ENCODE measurements at places on chromosomes 7 and 10. TPM values are rescaled to one million over a fixed set of nuclear protein-coding genes. Genes with fewer than 3 reads are reported as not detected.

Gene IRF5
- 3.0 TPM for total RNA-seq

Gene SPDYE6
- not detected for total RNA-seq

Gene SGCE
- total RNA-seq: 44.6 TPM

Gene CCL24
- not detected for total RNA-seq

- peak; percentile 74 for DNase-seq
Measured at GRCh38 chr7:155738652-155739537, 73.4 kb downstream of the SHH start.

DNA sequence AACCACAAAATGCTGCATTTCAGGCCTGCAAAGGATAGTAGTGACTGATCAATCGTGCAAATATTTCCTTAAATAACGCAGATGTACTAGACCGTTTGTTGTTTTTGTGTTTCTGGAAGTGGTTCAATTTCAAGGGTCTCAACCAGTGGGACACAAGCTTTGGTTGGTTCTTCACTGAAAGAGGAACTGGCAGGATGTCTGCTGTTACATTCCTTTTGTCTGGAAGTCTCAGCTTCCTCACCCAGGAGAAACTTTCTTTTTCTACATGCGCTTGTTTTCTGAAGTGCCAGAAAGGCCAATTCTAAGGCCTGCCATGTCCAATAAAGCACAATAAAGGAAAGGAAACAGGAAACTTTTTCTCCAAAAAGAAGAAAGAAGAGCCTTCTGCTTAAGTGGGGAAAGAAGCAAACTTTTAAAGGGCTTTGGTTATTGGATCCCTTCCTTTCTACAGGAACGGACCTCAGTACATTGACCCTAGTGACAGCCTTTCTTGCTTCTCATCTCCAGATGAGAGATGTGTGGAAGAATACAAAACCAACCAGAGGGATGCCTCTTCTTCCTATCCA is 4.1 kb downstream of the DKK1 start:
- no peak for DNase-seq

DNA sequence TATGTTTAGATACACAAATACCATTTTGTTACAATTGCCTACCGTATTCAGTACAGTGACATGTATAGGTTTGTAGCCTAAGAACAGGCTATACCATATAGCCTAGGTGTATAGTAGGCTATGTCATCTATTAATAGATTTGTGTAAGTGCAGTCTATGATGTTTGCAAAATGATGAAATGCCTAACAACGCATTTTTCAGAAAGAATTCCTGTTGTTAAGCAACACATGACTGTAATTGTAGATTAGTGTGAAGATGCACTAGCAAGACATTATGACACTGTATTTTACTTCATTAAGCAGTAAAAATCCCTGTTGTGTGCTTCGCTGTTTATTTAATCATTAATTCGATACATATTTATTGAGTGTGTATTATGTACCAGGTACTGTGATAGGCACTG is 446.0 kb downstream of the SUGCT start:
- DNase-seq: no peak

- DNase-seq: no peak
Measured at GRCh38 chr7:129605960-129606614, 5.4 kb upstream of the NRF1 start.
